T1000 (cell line): ENCODE measurements at places on chromosomes 1 and 21.

GRCh38 chr21:45892916-45893739, 88.4 kb upstream of the COL6A1 start:
- DNase-seq: no peak

DNA sequence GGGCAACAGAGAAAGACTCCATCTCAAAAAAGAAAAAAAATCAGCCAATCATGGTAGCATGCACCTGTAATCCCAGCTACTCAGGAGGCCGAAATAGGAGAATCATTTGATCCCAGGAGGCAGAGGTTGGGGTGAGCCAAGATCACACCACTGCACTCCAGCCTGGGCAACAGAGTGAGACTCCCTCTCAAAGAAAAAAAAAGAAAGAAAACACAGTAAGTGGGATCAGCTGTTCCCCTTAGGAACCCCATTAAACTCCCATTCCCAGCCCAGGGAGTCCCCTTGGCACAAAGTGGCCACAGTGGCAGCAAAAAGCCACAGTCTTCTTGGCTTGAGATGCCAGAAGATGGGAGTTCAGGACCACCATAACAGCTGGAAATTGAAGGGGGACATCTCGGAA, 9.1 kb downstream of the TMEM50B start:
- no peak for DNase-seq

GRCh38 chr1:228963795-228964177, 228.5 kb downstream of the RHOU start:
- no peak for DNase-seq

- DNase-seq: no peak
Measured at GRCh38 chr1:54339126-54339525, 67.1 kb downstream of the SSBP3 start.

GRCh38 chr1:21520899-21521716, 11.9 kb downstream of the ALPL start:
- no peak for DNase-seq

DNA sequence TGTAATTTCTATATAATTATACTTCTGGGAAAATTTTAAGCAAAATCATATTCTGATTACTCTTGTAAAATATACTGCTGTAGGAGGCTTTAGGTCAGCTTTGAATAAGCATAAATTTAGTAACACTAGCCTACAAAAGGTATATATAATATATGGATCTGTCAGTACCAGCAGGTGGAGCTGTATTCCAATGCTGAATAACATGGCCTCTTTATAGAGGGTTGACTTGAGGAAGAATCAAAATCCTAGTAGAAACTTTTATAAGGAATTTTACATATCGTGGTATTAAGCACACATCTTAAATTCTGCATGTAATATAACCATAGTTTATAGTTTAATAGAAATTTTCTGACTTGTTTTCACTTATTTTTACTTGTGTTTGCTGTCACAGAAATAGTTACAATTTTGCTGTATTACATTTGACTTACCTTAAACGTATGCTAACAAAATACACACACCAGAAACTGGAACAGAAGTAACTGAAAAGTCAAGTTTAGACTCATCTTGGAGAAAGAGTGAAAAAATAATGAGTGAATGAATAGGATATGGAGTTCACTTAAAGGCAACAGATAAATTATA, 79.3 kb downstream of the HMCN1 start:
- no peak for DNase-seq

DNA sequence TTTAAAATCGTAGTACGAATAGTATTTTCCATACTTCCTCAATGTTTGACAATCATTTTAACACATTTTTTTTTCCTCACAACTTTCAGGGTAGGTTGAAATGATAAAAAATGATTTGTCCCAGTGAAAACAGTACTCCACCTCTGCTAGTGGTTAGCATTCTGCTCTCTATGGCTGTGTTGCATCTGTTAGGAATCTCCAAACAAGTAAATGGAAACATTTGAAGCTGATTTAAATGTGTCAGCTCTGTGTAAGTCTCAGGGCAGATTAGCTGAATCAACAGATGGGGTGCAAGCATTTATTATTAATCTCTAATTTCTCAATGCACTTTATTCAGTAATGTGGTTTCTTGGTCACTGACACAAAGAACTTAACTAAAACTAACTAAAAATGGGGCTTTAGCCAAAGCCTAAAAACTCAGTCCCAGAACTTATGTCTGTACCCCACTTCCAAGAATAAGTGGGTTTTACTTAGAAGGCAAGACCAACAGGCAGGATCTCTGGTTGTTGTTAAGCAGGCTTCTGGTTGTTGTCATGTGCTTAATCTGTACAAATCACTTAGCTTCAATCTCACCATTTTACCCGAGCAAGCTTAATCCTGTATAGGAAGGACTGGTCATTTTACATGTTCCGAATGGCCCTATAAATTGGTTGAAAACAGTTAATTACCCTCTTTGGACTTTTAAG, 67.8 kb downstream of the PRRX1 start:
- no peak for DNase-seq

GRCh38 chr21:23507501-23507900, 2099.8 kb downstream of the MRPL39 start:
- no peak for DNase-seq

- no peak for DNase-seq
Measured at GRCh38 chr21:31180256-31181081, 142.2 kb upstream of the KRTAP19-8 start.

DNA sequence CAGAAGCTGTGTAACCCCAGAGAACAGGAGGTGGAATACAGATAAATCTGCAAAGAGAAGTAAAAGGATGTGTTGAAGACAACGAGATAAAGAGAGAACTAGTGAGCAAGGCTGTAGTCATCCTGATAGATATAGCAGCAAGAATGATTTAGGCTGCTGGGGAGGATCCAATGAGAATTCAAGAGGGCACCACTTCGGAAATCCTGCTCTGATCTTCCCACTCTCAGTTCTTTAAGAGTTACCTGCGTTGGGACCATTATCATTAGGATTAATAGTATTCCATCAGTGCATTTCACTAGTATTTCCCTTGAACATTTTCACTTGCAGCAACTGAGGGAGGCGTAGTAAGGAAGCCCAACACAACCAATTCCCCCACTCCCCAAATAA, at the start of gene BRINP3:
Gene BRINP3, minus strand, starts transcription at position 103 of the 387 bp plus-strand sequence.
- no peak for DNase-seq
